PC-3 (cell line): ENCODE measurements at places on chromosomes 4 and X.
A peak's percentile ranks its signal among the peaks of the same experiment; 100 is the strongest.

- peak; percentile 53 for DNase-seq
Measured at GRCh38 chrX:133215747-133216146, 2.4 kb downstream of the TFDP3 start.

DNA sequence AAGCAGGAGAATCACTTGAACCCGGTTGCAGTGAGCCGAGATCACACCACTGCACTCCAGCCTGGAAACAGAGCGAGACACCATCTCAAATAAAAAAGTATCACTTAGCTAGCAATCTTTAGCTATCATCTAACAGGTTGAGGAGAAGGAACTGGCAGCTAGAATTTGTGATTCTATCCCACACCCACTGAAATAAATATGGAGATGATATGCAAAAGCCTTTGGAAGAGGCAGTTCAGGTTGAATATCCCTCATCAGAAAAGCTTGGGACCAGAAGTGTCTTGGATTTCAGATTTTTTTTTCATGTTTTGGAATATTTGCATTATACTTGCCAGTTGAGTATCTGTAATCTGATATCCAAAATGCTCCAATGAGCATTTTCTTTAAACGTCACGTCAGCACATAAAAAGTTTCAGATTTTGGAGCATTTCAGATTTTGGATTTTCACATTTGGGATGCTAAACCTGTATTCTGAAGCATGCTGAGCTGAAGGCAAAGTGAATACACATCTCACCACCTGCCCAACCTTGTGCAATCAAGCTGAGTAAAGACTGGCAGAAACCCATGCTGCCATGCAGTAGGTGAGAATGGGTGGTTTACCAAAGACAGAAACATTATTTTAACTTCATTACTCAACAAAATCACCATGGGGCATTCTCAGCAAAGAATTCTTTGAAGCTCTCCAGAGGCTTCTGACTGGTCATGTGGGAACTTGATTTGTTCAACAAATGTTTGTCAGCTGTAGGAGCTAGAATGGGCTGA lies 159.3 kb downstream of the SH3KBP1 start:
- no peak for DNase-seq

DNA sequence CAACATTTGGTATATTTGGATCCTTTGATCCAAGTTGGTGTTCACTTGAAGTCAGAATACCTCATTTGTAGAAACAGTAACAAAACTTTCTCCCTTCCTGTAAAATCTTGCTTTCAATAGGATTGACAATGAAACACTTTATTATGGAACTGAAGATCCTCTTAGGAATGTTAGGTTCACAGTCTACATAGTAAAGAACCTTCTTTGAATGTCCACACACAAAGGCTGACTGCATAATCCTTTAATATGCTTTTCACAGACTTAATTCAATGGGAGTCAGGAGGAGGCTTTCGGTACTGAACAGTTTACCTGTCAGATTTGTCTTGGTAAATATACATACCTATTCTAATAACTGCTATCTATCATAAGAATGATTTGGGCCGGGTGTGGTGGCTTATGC lies 188.5 kb downstream of the SPRY1 start:
- no peak for DNase-seq

- DNase-seq = no peak
Measured at GRCh38 chrX:23959781-23960180, 52.0 kb downstream of the CXorf58 start.

- no peak for DNase-seq
Measured at GRCh38 chr4:187166886-187167512, 443.3 kb upstream of the FAT1 start.

DNA sequence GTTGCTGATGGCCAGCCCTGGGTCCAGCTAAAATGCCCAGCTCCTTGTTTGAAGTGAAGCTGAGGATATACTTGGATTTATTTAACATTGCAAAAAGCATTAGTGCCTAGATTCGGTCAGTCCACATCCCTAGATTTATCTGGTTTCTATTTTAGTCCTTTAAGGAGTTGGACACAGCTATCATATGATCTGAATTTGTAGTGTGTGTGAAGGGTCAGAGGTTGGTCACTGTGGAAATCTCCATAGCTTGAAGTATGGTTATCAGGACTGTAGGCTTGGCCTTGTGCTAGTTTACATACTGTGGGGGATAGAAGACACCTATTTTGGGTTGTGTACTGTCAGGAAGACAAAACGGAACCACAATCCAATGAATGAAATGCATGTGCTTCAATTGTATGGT lies 28.8 kb downstream of the NLGN3 start:
- no peak for DNase-seq

DNA sequence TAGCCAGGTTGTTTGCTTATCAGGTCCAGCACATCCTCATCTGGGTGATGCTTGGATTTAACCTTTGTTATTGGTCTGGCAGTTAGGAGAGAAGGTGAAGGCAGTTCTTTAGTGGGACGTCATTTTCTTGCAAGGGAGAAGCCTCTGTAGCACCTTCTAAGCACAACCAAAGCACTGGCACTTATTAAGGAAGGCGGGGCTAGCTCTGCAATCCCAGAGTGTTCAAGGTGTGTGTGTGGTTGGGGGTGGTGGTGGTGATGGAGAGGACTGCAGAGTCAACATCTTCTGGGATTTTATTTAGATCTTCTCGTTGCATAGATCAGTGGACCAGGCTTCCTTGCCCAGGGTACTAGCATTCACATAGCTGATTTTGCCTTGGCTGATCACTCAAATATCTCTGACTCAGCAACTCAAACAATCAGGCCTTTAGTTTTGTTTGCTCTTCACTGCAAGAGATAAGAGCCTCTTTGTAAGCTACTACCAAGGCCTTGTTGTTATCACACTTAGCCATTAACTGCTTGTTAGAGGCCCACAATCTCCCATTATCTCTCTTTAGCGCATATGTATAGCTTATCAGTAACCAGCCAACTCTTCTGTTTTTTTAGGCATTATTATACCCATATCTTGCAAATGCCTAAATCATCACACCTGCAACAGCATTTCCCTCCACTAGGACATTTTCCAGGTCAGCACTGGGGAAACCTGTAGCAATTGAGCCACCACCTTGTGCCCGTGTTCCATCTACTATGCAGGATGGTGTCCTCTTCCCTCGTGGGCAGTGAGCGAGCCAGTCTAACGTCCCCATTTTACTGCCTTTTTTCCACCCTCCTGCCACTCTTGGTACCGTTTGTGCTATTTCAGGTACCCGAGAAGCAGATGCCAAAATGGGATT lies 36.5 kb upstream of the LINC00632 start:
- peak; percentile 41 for DNase-seq

GRCh38 chrX:41604177-41604576 lies 84.6 kb upstream of the GPR34 start:
- DNase-seq = no peak

DNA sequence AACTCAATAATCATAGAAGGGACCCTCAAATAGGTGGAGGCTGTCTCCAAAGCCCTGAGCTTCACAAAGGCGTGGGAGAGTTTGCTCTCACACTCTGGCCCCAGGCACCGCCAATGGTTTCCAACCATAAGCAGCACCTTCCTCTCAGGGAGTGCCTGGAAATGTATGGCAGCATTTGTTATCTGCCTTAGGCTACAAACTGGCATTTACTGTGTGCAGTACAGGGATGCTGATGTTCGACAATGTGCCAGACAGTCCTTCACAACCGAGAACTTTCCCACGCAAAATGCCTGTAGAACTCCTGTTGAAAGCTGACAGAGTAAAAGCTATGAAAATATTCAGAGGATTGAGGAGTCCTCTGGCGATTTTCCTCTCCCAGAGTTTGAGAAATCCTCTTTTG lies 55.7 kb upstream of the CDKN2AIP start:
- no peak for DNase-seq

DNA sequence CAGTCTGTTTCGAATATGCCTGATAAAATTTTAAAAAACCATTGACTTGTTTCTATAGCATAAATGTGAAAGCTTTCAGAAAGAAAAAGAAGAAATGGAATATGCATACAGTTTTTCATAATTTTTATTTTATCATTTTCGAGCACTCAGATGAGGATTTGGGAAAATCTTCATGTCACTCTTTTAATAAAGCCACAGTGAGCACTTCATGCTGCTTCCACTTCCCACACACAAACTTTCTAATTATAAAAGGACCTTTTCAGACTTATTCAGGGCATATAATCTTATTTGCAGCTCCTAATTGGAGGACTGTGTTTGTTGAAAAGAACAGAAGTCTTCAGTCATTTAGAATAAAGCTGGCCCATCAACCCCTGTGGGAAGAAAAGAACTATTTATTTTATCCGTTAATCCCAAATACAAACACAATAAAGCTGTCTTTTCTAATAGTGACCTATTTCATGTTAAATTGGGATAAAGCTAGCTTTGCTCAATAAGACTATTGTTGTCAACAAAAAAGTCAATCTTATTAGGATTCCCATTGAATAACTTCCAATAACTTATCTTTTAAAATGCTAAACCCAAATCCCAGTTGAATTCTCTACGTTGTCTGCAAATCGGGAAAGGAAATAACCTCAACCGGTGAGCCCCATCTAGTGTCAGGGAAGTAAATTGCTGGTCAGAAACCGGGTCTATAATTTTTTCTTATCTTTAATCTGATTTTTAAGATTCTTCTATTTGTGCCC lies 211.5 kb downstream of the PDGFRA start:
- peak; percentile 66 for DNase-seq

DNA sequence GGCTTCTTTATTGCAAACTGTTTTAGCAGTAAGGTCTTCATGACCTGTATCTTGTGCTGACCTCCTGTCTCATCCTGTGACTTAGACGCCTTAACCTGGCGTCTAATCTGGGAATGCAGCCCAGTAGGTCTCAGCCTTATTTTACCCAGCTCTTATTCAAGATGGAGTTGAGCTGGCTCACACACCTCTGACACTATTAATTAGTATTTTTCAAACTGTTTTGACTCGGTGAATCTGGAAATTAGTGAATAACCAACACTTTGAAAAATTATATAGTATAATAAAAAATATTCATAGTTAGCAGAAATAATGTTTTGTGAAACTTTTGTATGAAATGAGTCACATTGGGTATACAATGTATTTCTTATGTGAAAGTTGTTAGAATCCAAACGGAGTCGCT lies 189.4 kb downstream of the PDGFRA start:
- no peak for DNase-seq

DNA sequence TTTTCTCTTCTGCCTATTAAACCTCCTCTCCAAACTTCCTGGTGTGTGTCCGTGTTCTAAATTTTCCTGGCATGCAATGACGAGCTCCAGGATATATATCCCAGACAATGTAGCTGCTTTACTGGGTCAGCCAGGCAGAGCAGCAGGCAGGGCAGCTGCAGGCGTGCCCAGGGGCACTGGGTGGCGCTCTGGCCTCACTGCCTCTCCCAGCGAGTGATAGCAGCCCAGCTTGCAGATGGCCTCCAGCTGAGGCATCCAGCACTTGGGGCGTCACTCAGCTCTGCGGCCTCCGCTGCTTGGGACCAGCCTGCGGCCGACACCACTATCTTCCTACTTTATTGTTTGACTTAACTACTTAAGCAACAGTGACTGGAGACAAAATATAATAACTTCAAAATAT lies 23.0 kb upstream of the UBA6 start:
- DNase-seq = no peak

GRCh38 chr4:90127223-90127705 lies at the start of gene CCSER1:
Gene CCSER1, plus strand, starts transcription at chr4:90127394.
- DNase-seq = peak; percentile 78
